ENCODE measurements at places on chromosomes 3 and 15.

DNA sequence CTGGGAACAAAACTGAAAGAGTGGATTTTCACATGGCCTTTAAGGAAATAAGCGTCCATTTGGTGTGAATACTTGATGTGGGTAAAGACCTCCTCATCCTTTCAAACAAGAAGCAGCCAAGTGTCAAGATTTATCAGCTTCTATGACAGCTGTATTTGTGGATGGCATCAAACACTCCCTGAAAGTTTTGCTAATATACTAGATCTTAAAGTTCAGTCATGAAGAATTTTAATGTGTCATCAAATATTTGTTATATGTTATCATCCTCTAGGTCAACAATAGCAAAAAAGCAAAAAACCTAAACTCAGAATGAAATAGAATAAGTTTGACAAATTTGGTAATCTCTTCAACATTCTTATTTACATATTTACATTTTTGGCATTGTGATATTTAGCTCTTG, 29.1 kb upstream of the LYSMD4 start:
- DNase-seq: no peak

- DNase-seq: no peak
Observed at GRCh38 chr15:42929306-42929848, 8.8 kb upstream of the TTBK2 start.

DNA sequence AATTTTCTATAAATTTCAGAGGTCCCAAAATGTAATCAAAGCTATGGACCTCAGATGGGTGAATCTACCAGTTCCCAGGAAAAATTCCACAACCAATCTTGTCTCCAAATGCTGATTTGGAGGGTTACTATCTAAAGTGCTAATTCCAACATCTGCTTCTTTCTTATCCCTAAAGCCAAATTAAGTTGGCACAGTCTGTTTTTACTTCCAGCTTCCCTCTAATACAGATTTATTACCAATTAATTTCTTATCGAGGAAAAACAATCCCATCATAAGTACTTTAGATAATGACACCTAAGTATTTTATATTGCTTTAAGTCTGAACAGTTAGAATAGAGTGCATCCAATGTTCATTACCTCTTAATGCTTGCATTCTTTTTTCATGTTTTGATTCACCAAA, 12.9 kb upstream of the TAFA4 start:
- no peak for DNase-seq

DNA sequence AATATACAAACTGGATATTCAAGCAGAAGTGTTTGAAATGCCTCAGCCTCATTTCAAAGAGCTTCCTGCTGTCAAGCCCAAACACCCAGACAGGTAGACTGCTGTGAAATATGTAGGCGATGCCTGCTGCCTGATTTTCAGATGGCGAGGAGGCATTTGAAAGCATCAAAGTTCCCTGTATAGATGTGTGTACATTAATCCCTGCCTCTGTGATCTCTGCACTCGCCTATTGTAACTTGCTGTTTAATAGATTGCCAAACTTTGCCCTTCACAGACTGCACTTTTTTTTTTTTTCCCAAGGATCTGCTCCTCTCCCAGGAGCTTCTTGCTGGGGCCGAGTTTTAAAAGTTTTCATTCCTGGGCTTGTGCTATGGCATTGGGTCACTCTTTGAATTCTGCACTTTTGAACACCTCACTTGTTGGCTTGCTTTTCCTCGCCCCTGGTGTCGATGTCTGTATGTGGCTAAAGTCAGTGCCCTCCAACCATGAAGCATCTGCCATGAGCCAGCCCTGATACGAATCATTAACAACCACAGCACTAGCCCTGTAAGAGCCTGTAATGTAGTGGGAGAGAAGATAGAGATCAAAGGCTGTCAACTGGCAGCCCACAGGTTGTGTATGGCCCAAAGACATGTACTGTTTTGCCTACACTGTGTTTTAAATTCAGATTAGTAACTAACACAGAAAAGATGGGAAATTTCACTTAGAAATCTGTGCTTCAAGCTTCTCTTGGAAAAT, 287.6 kb upstream of the ICE2 start:
- no peak for DNase-seq

DNA sequence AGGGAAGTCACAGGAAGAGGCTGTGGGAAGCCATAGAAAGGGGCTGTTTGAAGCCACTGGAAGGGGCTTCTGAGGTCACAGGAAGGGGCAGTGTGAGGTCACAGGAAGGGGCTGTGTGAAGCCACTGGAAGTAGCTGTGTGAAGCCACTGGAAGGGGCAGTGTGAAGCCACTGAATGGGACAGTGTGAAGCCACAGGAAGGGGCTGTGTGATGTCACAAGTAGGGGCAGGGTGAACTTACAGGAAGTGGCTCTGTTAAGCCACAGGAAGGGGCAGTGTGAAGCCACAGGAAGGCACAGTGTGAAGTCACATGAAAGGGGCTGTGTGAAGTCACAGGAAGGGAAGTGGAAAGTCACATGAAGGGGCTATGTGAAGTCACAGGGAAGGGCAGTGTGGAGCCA, 33.1 kb downstream of the GASK1A start:
- no peak for DNase-seq
